AG04450 (cell line): ENCODE measurements at places on chromosomes 13 and 19.

GRCh38 chr13:98974053-98974452 lies 3.8 kb downstream of the DOCK9 start:
- DNase-seq, result no peak

- no peak for DNase-seq
These were observed 43.6 kb downstream of the LYL1 start for GRCh38 chr19:13058951-13059660.

DNA sequence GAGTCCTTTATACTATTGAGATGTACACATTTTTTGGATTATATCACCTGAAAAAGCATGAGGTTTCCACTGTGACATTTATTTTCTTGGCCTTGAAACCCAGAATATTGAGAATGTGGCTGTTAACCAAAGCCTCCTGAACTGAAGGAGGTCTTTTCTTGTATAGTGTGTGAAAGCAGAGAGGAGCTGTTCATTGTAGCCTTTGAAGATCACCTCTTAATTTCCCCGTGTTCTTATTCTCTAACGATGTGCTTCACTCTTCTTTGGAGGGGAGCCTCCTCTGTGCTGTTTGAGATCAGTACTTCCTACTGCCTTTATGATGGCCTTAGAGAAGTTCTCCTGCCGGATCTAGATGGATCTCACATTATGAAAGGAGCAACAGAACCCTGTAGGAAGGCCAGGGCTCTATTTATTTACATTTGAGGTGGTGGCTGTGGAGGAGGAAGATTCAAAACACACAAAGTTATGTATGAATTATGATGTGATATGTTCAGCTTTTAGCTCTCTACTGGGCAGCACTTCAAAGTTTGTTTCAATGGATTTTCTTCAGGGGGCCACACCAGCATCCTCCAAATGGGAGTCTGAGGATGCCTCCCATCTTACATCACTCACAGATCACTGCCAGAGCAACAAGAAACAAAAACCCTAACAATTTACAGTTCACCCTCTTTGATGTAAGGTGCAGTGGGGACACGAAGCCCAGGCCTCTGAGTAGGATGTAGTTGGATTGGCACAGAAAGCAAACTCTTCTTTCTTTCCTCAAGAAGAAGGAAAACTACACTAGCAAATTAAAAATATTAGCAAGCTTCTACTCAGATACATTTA lies 322.3 kb downstream of the DLEU7 start:
- no peak for DNase-seq

DNA sequence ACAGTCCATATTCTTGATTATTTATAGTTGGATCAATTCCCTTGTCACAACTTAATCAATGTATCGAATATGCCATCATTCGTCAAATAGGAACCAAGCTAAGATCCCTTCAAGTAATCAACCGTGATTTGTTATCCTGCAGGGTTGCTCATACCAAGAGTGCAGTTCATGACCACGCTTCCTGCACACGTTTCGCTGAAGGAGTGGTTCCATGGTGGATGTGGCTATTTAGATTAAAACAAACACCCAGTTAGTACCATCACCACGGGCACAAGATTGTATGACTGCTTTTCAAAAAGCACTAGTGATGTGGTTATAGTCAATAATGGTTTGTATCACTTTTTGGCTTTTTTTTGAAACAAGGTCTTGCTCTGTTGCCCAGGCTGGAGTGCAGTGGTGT lies 41.1 kb upstream of the CCNE1 start:
- no peak for DNase-seq
